ENCODE measurements at places on chromosomes 7 and 10.
A peak's percentile ranks its signal among the peaks of the same experiment; 100 is the strongest.

DNA sequence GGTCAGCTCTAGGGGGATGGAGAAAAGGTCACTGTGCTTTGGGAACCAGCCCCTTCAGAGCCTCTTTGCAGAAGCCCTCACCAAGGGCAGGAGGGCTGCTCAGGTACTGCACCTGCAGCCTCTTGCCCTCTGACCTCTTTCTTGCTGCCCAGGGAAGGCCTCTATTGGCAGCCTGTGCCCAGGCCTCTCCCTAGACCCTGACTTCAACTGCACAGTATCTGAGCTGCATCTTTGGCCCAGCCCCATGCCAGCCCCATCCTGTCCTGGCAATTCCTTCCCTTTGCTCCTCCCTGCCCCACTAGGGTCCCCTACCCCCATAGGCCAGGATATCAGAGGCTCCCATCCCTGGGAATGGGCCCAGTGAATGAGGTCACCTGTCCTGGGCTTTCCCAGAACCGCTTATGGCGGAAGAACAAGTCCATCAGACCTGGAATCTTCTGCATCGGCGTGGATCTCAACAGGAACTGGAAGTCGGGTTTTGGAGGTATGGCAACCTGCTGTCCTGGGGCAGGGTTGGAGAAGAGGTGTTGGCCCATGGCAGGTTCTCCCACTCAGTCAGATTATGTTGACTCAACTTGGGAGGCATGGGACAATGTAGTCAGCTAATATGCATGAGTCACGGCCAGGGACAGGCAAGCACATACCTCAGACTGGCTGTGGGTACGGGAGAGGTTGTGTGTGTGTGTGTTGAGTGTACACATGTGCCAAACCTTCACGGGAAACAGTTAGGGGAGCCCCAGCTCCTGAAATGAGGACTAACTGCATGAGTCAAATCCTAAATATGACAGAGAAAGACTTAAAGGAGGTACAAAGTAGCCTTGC lies 17.1 kb upstream of the CPA1 start:
- DNase-seq: peak; percentile 37

DNA sequence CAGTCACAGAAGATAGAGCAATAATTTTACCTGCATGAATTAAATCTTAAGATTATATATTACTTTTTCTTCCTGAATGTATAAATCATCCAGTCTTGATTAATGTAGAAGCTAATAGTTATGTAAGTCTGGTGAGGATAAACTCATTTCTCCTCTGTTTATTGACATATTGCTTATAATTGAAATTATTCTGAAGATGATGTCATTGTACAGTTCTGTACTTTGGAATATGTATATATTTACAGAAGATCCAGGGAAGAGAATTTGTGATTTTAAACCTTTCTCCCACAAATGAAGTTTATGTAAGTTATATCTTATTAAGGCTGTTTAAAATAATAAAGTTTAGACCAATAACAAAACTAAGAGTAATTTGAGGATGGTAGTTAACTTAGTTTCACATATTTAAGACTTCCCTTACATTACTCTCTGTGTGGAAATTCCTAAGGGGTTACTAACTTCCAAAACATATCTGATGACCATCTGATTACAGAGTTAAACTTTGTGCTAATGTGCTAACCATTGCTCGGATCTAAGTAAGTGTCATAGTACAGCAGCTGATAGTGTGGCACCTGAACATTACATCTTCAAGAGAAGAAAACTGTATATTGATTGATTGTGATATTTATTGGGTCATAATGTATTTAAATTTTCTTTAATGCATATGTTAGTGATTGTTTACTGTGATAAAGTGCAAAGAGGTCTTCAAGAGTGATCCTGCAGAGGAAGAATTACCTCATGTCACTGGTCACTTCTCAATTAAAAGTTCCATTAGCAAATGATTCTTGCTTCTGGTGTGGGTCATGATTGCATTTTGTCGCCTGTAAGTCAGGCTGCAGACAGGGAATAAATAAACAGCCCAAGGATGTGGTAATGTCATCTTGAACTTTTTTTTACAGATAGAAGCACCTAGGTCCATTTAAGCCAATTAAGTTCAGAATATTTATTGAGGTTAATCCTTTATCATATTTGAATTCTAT lies 96.9 kb downstream of the UBE3C start:
- no peak for DNase-seq

DNA sequence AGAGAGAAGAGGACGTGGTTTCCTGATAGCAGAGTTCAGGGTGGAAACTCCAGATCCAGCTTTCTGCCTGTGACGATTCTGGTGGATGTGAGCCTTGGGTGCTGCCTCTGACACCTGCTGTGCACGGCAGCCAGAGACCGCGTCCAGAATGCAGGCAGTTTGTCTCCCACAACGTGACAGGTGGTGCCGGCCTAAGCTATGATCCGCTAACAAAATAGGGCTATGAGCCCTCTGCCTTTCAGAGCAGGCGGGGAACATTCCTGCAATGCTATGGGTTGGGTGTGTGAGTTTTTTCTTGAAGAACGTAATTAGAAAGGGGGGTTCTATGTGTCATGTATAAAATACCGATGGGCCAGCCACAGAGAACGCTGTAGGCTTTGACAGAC lies 297.3 kb upstream of the PRKCQ start:
- DNase-seq: no peak

DNA sequence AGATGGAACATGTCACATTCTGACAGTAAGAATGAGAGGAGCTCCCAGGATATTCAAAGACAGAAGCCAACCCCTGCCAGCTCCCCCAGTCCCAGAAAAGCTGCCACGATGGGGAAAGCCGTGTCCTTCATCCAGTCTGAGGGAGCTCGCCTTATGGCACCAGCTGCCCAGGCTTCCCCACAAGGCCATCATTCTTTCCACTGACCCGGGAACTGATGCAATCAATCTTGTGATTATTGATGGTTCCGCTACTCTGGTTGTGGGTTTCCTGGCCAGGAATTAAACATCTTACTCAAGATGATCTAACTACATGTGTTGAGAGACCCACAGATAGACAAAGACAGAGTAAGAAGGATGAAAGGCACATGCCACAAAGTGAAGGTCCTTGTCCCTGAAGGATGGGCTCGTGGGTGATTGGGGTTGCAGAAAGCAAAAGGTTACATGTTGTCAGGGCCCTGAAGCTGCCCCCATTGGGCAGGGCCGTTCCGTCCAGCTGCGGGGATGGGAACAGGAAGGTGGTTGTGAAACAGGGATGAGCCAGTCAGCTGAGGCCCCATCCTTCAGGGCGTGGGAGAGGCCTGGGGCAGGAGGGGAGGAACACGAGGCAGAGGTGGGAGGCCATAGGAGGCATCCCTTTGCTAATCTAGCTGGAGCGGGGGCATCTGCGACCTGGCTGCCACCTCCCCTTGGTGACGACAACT lies 127.6 kb downstream of the OAT start:
- DNase-seq: no peak

- DNase-seq: no peak
Observed at GRCh38 chr7:28999895-29000716, 42.0 kb upstream of the TRIL start.

- no peak for DNase-seq
Observed at GRCh38 chr10:132946311-132946710, 3.9 kb upstream of the CFAP46 start.

DNA sequence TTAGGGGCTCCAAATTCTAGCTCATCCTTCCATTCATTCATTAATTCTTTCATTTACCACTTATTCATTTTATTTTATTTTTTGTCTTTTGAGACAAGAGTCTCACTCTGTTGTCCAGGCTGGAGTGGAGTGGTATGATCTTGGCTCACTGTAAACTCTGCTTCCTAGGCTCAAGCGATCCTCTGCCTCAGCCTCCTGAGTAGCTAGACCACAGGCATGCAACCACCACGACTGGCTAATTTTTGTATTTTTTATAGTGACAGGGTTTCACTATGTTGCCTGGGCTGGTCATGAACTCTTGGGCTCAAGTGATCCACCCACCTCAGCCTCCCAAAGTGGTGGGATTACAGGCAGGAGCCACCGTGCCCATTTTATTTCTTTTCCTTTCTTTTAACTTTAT lies 31.6 kb downstream of the FGF8 start:
- no peak for DNase-seq

GRCh38 chr7:12256090-12256489 lies 45.0 kb downstream of the TMEM106B start:
- DNase-seq: no peak

- no peak for DNase-seq
Observed at GRCh38 chr10:6530966-6531365, 49.1 kb downstream of the PRKCQ start.

DNA sequence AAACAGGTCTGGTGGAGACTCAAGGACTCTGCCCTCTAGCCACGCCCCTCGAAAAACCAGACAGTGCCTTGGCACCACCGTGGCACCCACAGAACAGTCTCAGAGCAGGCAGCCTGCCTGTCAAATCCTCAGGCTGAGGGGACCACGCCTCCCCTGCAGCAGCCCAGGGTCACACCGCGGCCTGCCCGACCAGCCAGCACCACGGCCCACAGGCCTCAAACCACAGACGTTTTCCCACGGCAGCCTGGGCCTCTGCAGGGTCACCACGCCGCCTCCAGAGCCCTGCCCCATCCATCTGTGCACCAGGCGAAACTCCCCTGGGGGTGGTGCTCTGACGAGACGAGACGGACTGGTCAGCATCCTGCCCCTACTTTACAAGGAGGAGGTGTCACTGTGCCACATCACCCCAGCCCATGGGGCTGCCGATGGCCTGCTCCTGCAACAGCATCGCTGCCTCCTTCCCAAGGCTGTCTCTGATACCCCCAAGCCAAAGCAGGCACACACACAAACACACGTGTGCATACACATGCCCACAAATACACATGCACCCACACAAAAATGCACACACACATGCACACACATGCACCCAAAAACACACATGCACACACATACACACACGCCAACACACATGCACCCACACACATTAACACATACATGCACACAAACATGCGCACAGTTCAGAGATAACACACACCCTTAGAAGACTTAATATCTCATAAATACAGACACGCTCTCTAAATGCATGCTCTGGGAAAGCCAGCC lies 24.6 kb downstream of the PAPOLB start:
- DNase-seq: no peak

DNA sequence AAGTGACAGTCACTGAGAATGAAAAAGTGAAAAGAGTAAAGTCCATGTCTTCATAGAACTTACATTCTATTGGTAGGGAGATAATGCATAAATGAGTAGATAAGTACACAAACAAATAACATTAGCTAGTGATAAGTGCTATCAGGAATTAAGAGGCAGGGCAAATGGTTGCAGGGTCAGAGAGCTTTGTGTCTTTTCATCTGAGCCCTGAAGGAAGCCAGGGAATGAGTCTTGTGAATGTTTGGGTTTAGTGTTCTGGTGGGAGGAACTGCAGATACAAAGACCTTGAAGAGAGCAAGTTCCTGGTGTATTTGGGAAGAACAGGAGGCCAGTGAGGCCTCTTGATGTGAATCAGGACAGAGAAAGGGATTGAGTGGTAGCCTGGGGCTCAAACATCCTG lies 183.8 kb downstream of the CTTNBP2 start:
- no peak for DNase-seq

GRCh38 chr10:12237265-12238220 lies 41.6 kb downstream of the CDC123 start:
- DNase-seq: no peak

- DNase-seq: no peak
Observed at GRCh38 chr10:114064151-114065048, 20.7 kb downstream of the ADRB1 start.

DNA sequence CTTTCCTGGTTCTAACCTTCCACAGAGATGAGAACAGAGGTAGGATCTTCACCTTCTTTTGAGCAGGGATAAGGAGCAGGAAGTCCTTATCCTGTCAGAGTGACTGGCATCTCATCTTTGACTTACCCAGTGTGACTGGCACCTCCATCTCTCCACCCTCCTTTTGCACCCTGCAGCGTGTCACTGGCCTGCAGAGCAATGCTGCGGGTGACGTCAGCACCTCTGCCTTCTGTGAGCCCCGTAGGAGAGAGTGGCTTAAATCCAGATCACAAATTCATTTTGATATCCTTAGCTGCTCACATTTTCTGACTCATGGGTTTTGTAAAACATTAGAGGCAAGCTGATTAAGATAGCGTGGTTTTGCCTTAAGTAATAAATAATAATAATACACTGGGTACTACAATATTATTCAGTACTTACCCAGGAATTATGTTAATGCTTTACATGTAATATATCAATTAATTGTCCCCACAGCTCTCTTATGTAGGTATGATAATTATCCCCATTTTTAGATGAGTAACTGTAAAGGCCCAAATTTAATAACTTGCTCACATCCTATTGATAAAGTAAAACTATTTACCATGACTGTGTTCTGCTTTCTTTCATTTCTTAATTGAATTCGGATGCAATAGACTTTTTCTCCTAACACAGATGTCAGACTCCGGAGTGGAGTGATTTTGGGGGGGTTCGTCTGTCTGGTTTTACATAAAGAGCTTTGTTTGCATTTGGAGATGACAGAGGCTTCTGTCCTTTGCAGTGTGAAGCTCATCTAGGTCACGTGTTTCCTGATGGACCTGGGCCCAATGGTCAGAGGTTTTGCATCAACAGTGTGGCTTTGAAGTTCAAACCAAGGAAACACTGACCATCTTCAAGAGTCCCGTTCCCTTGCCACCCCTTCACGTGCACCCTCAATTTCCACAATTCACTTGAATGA lies 24.9 kb downstream of the MSRB2 start:
- no peak for DNase-seq

DNA sequence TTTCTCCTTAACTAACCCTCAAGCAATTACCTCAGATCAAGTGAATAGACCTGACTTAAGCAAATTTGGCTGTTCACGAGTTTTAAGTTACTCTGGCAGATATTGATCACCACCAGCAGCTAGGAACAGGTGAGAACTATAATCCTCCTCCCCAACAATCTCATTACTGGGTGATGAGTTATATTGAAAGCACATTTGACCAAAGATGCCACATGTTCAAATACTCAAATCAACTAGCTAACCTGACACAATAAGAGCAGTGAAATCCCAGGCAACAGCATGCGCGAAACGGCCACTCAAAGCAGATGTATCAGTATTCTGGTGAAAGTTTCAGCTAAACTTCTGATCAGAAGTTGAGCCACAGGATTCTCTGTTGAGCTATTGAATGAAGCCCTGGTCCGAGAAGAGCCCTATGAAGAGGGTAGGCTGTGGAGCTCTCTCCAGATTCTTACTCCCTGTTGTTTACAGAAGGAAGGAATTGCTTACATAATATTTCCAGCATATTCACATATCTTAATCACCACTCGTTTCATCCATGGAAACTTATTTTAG lies 52.6 kb downstream of the CAV1 start:
- peak; percentile 18 for DNase-seq

GRCh38 chr7:22913158-22913557 lies 90.5 kb upstream of the TOMM7 start:
- DNase-seq: no peak

DNA sequence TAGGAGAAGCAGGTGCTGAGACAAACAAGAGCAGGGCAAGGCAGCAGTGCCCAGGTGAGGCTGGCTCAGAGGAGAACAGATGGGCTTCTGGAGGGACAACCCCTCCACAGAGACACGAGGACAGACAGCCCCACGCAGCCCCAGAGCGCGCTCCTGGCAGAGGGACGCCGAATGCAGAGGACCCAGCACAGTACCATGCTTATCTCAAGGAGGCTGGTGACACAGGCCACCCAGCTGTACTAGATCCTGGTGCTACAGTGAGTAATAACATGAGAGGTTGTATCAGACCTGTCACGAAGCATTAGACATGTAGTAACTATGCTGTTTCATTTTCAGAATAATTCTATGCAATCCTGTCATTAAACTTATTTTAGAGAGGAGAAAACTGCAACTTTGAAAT lies 60.4 kb upstream of the NCAPG2 start:
- DNase-seq: no peak

GRCh38 chr7:130926001-130926691 lies 192.1 kb upstream of the KLF14 start:
- DNase-seq: no peak

GRCh38 chr10:82089327-82089726 lies 214.3 kb downstream of the NRG3 start:
- no peak for DNase-seq

GRCh38 chr10:113997428-113997827 lies 46.2 kb upstream of the ADRB1 start:
- no peak for DNase-seq
